Memory B cell (primary cell): ENCODE measurements at places on chromosomes 12 and 14.

GRCh38 chr12:112798048-112798760 lies 6.7 kb downstream of the RPH3A start:
- no peak for DNase-seq

- no peak for DNase-seq
Observed at GRCh38 chr12:42094277-42094676, 50.4 kb downstream of the GXYLT1 start.

GRCh38 chr12:52364901-52365489 lies 2.3 kb downstream of the KRT85 start:
- no peak for DNase-seq

- no peak for DNase-seq
Observed at GRCh38 chr14:93114713-93115068, 1.0 kb downstream of the ITPK1 start.

DNA sequence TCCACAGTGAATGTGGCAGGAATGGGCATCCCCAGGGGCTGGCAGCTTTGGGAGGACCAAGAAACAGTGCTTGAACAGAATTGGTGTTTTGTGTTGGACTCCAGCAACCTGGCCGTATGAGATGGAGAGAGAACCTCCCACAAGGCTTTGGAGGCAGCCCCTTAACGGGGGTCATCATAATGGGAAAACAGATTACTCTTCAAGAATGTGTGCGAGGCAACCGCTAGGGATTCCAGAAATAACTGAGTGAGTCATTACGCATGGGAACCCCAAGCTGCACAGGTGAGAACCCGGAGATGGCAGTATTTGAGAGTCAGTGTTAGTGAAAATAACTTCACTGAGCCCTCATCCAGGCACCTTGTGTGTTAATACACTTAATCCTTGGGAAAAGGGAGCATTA lies 567.8 kb upstream of the TBX3 start:
- no peak for DNase-seq

GRCh38 chr14:95331708-95332408 lies 12.2 kb upstream of the CLMN start:
- DNase-seq: no peak

DNA sequence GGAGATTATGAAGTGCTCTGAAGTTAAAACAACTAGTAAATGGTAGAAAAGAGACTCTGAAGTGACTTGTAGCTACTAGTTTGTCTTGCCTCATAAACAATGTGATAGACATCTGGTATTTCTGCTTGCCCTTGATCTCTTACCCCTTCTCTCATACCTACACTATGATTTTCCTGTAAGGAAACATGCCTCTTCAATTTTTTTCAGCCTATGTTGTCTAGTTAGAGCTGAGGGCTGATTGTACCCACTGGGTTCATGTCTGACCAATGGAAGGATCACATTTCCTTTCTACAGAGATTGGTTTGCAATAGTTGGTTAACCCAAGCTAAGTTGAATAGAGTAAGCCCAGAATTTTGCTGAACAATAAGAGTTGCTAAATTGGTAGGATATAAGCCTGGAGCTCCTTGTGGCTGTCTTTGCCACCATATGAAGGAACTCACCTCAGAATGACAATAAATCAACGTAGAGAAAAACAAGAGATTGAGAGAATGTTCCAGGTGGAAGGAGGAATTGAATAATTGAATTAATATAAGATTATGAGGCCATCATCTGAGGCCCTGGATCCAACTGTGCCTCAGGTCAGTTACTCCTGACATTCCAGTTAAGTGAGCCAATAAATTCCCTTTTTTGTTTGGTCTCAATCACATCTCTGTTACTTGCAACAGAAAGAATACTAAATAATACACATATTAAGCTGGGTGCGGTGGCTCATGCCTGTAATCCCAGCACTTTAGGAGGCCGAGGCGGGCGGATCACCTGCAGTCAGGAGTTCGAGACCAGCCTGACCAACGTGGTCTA lies 346.4 kb downstream of the ZFP36L1 start:
- no peak for DNase-seq

DNA sequence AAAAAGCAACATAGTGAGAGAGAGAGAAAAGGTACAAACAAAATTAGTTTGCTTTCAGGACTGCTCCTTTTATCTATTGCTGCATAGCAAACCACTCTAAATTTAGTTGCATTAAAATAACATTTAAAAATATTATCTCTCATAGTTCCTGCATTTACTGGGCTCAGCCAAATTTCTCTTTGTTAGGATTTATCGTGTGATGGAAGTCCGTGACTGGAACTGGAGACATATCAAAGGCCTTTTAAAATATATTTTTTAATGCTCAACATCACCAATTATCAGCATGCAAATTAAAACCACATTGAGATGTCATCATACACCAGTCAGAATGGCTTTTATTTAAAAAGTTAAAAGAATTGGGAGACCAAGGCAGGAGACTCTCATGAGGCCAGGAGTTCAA lies 107.6 kb upstream of the SYT1 start:
- no peak for DNase-seq
